Motor neuron (in vitro differentiated cells): ENCODE measurements at places on chromosomes 2 and 18. TPM values are rescaled to one million over a fixed set of nuclear protein-coding genes. Genes with fewer than 3 reads are reported as not detected.

GRCh38 chr2:54772110-54772509, 48.6 kb downstream of the EML6 start:
- ATAC-seq, result no peak

DNA sequence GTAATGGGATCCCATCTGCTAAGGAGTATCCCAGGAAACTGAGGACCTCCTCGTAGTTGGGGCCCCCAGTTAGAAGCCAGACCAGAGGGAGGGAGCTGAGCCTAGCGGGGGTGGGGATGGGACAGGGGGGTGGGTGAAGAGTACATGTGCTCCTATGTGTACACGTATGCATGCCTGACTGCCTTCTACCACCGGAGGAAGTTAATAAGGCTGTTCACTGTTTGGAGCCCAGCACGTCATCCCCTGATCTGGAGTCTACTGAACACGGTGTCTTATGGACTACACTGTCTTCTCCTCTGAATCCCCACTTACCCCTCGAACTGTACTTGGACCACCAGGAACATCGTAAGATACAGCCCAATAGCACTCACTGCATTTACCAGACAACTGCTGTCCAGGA, 68.5 kb downstream of the SFXN5 start:
- ATAC-seq, result no peak

GRCh38 chr2:6824962-6825361, 40.7 kb downstream of the CMPK2 start:
- ATAC-seq, result no peak

DNA sequence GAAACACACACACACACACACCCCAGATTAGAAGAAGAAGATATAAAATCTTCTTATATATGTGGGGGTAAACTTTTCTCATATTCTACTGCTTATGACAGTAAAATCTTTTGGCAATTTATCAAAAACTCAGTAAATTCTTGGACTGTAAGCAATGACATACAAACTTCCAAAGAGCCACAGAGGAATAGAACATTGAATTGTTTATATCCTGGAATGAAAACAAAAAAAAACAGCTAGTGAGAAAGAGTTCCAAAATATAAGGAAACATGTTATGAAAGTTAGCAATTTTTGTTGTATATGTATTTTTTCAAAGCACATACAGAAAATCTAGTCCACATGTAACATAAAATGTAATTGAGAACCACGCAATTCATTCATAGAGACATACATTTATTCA, 764.9 kb downstream of the DSC3 start:
- no peak for ATAC-seq

- no peak for ATAC-seq
Measured at GRCh38 chr2:73855526-73855925, 26.8 kb downstream of the STAMBP start.

DNA sequence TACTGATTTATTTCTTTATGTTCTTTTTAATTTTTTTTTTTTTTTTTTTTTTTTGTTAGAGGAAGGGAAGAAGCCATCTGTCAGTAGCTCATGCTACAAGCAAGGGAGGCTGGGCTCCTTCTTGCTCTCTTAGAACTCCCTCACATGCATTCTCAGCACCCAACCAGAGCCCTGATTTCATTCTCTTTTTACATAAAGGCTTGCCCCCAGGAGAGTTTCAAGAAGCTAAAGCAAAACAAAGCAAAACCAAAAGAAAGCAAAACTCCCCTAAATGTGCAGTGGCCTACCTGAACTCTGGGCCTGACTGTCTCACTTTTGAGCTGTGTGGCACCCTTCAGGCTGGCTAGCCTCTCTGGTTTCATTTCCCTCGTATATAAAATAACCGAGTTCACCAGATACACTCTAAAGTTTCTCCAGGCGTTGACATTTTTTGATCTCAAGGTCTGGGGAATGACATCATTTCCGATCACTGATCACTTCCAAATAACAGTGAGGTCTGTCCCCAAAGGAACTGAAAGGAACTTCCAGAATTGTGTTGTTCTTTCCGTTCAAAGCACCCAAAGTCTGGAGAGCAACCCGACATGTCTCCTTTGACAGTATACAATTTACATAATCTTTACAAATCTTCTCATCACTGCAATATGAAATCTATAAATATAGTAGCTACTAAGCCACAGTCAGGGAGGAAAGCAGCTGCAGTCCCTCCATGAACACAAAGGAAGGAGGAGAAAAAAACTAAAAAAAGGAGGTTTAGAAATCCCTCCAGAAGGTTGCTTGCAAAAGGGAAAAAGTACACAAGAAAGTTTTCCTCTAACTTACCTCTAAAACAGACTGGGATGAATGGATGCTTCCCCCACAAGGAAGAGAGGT, 145.6 kb upstream of the NCK2 start:
- ATAC-seq, result no peak

- ATAC-seq, result no peak
Measured at GRCh38 chr2:20049637-20050036, 1.8 kb downstream of the LAPTM4A start.

DNA sequence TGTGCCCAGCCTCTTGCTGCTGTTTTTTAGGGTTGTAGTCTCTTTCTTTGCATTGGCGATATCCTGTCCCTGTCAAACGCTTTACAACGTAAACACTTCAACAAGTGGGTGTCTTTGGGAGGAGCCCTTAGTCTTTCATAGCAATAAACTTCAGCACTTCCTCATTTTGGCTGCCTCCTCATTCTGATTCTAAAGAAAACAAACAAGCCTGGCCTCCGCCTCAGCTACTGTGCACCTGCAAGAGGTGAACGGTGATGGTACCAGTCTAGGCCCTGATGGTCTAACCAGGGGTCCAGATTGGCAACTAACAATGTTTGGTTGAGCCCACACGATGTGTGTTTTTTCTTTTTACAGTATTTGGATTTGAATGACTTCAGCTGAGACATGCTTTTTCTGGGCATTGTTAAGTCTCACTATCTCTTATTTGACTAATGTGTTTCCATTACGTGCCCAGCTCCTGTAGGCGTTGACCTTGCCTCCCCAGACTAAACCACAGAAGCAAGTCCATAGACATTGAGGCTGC, 53.2 kb upstream of the CUL3 start:
- ATAC-seq, result no peak

DNA sequence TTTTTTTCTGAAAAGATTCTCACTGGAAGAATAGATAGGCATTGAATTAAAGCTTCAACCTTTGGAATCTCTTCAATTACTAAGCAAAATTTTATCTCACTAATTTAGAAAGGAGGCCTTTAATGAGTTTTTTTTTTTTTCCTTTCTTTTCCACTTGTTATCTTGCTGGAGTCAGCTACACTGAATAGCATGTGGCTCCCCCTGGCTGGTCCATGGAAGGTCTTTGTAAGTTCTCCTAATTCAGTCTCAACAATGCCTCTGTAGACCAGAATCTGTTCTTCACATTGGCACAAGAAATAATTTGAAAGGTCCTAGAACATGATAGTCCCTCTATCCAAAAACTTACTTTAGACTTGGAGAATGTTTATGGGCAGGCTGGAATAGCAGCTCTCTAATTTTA, 24.2 kb upstream of the SCN1A start:
- no peak for ATAC-seq

GRCh38 chr18:51660188-51660715, 462.8 kb upstream of the MEX3C start:
- ATAC-seq, result peak; percentile 53

GRCh38 chr2:140539242-140539875, 1591.5 kb downstream of the LRP1B start:
- peak; percentile 52 for ATAC-seq

GRCh38 chr18:73670039-73670438, 477.6 kb downstream of the FBXO15 start:
- ATAC-seq, result no peak

GRCh38 chr2:26327291-26328272, 18.4 kb upstream of the SELENOI start:
- ATAC-seq, result no peak

- ATAC-seq, result peak; percentile 43
Measured at GRCh38 chr18:33210575-33211189, 229.8 kb downstream of the CCDC178 start.

- no peak for ATAC-seq
Measured at GRCh38 chr2:241909769-241910168, 40.2 kb downstream of the RTP5 start.

GRCh38 chr18:55079481-55080355, 120.5 kb upstream of the CCDC68 start:
- ATAC-seq, result no peak

DNA sequence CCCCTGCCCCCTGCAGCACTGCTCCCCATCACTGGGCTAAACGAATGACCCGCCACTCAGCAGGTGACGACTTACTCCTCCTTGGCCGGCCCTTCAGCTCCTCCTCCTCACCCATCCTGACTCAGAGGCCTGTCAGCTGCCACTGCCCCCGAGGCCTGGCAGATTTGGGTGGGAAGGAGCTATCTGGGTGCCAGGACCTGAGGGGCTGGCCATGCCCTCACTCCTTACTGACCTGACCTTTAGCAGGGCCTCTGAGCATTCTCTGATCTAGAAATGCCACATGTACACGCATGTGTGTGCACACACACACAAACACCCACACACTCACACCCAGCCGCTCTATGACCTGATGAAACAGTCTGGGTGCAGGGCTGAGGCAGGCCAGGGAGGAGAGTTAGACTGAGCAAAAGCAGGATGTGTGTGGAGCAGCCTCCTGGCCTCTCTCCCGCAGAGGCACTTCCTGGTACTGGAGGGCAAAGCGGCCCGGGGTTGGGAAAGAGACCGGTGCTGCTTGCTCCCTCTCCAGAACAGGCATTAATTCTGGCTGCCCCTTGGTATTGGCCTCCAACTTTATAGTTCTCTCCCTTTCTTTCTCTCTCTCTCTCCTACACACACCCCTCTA, 68.0 kb downstream of the ZFP36L2 start:
- ATAC-seq, result peak; percentile 72

DNA sequence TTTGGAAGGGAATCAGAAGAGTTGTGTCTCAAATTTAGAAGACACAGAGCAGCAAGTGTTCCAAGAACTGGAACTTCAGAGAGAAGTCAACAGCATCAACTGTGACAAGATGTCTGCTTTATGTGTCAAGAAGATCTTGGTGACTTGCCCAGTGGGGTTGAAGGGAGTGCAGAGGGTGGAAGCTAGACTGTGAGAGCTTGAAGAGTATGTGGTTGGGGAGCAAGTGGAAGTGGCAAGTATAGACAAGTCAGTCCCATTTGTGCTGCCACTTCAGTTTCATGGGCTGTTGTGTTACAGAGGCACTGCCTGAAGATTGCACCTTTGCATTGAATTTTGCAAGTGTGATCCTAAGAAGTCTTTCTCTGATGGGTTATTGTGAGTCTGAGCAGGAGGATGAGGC, 68.7 kb upstream of the MC2R start:
- ATAC-seq, result no peak

GRCh38 chr18:58666176-58666575, 5.1 kb upstream of the MALT1 start:
- ATAC-seq, result no peak

- no peak for ATAC-seq
Measured at GRCh38 chr18:47701134-47701533, 229.3 kb downstream of the SMAD2 start.

DNA sequence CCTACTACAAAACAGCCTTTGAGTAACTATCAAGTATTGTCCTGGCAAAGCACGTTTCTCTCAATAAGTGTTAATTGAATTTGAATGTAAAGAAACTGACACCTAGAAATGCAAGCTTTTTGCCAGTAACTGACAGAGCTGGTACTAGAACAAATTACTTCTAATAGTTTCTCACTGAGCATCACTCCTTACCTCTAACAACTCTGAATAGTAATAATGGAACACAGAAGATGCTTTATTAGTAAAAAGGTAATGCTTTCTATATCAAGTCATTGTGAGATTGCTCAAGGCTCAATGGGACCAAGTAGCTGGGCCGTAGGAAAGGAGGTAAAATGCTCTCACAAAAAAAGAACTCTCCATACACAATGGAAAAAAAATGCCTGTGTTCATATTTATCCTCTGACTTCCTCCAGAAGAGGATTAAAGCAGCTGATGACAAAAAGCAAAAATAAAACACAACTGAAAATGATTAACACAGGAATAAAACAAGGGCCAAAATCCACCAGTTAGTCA, 11.8 kb downstream of the RASGRP3 start:
- no peak for ATAC-seq

GRCh38 chr2:69082430-69082997, 69.5 kb downstream of the ANTXR1 start:
- peak; percentile 72 for ATAC-seq

- peak; percentile 56 for ATAC-seq
Measured at GRCh38 chr2:176747928-176748327, 464.7 kb upstream of the HNRNPA3 start.

- ATAC-seq, result no peak
Measured at GRCh38 chr2:25814681-25815080, 63.6 kb downstream of the ASXL2 start.

- no peak for ATAC-seq
Measured at GRCh38 chr2:218501665-218502064, 66.5 kb downstream of the USP37 start.

- ATAC-seq, result peak; percentile 66
Measured at GRCh38 chr2:150607390-150607811, 119.9 kb upstream of the RND3 start.

DNA sequence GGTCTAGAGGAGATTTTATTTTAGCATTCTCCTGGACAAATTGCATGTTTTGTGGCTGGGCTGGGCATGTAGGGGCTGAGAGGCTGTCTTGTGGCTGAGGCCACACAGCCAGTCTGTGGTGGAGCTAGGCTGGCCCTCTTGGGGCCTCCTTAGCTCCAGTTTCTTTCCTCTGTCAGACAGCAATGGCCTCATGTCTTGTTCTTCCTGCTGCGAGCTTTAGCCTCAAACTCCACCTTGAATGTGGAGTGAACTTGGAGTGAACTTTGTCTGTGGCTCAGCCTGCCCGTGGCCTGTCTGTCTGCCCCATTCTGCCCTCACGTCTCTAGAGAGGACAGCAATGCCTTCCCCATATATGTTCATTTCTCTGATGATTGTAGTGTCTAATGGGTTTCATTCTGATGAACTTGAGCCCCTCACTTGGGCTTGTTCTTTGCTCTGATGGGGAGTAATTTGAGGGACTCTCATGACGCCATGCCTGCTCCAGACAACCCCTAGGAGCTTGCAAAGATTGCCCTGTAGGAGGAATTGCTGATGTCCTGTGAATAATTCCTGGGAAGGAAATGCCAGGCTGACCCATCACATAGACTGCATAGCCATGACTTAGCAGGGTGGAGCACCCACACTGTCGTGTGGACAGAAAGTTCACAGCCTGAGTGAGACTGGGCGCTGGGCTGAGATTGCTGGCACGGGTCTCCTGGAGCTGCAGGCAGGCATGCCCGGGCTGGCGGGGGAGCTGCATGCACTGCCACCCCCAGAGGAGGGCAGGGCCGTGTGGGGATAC, 42.6 kb downstream of the ASAP2 start:
- ATAC-seq, result no peak

The INHA gene
- 1.3 and 1.4 TPM in 2 replicates for total RNA-seq

The ZNF512 gene
- total RNA-seq, result 42.2 and 49.3 TPM in 2 replicates

The UGT1A4 gene
- not detected in 2 replicates for total RNA-seq

The REG1B gene
- not detected in 2 replicates for total RNA-seq

The PLCL1 gene
- 16.8 and 17.3 TPM in 2 replicates for total RNA-seq

The SERPINB10 gene
- total RNA-seq, result not detected in 2 replicates

The GALNT3 gene
- 3.6 and 4.6 TPM in 2 replicates for total RNA-seq

The ARHGAP28 gene
- 6.0 TPM in 2 replicates for total RNA-seq

The C2orf80 gene
- 213 and 217 TPM in 2 replicates for total RNA-seq

The NFATC1 gene
- 0.43 and 0.50 TPM in 2 replicates for total RNA-seq

The LYPD1 gene
- total RNA-seq, result 38.5 and 45.2 TPM in 2 replicates

The IHH gene
- total RNA-seq, result 0.08 and 0.09 TPM in 2 replicates

The CRYGD gene
- not detected in 2 replicates for total RNA-seq

The SLC11A1 gene
- total RNA-seq, result 2.1 and 2.4 TPM in 2 replicates

The PASK gene
- 10.5 and 11.3 TPM in 2 replicates for total RNA-seq

The ABI2 gene
- 77.1 and 88.0 TPM in 2 replicates for total RNA-seq

The GCG gene
- not detected in 2 replicates for total RNA-seq

The C2orf66 gene
- 0.27 and 0.56 TPM in 2 replicates for total RNA-seq
